ENCODE measurements at places on chromosomes 3 and 15.

DNA sequence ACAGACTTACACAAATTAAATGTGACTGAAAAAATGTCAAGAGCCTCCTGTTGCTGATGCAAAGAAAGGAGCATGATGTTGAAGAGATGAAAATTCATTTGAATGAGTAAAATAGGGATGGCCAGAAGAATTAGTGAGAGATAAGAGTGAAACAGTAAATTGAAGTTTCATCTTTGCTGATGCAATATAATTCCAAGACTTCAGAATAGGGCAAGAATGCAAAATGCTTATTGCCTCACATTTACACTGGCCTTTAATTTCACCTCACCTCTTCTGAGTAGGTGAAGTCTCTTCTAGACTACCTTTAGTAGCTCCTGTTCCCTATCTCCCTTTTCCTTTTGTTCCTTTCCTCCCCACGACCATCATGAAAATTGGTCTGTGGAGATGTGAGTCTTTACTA lies 15.3 kb upstream of the MAPK6 start:
- no peak for DNase-seq

DNA sequence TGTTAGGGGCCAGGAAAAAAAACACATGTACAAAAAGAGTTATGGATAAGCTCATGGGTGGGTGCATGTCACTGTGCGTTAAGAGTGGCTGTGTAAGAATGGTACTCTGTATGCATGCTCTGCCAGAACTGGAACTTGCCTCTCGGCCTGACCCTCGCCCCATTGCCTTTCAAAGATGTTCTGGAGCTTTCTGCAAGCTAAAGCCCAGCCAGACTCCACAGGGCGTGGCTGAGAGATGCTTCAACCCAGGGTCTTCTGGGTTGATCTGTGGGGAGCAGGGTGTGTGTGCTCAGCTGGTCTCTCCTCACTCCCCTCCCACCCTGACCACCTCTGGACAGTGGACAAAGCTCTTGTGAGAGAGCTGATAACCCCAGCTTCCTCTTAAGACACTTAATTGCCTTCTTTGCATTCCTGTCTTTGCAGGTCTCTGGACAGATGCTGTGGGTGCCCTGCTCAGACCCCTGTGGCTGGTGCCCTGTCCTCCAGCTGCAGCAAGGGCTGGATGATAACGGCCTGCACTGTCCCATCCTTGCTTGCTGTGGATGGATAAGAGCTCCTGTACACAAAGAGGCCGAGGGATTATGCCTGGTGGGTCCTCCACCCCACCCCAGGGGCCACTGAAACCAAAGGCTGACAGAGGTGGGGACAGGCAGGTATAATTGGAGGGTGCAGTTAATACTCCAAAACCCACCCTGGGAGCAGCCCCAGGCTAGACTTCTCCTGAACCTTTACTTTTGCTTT lies 28.7 kb downstream of the ALDH1L1 start:
- DNase-seq = no peak

- no peak for DNase-seq
Measured at GRCh38 chr15:37246856-37247255, 146.5 kb upstream of the MEIS2 start.

- no peak for DNase-seq
Measured at GRCh38 chr3:41601404-41601987, 360.4 kb downstream of the ULK4 start.

DNA sequence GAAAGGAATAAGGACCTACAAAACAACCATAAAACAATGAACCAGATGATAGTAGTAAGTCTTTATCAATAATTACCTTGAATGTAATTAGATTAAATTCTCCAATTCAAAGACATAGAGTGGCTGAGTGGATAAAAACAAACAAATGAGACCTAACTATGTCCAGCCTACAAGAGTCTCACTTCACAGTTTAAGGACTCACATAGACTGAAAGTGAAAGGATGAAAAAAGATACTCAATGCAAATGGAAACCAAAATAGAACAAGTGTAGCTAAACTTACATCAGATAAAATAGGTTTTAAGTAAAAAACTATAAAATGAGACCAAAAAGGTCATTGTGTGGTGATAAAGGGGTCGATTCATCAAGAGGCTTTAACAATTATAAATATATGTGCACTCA lies 21.9 kb upstream of the NR1I2 start:
- no peak for DNase-seq

DNA sequence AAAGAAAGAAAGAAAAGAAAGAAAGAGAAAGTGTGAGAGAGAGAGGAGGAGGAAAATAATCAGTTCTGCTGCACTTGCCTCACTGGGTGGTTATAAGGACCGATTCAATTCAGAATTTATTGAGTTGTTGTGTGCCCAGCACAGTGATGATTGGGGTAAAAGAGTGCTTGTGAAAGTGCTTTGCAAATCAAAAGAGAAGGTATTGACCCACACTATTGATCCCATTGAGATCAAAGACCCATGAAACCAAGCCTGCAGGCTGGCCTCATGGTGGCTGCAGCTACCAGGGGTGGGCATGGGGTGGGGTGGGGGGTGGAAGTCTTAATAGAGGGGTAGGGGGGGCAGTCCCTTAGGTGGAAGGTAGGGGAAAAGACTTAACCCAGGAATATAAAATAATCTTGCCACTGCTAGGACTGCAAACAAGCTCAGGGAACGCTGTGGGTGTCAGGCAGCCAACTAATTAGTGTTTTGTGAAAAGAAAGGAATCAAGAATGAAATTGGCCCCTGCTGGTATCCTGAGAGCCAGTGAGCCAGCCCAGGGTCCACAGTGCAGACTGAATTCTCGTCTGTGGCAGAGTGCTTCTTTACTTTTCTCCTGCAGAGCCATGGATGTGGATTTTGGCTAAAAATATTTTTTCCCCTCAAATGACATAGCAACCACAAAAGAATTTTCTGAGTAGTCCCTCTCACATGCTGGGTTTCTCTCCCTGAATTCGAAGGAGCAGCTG lies 34.2 kb downstream of the CLEC3B start:
- no peak for DNase-seq

GRCh38 chr15:44656913-44657312 lies 6.5 kb downstream of the SPG11 start:
- no peak for DNase-seq

GRCh38 chr15:48596841-48597240 lies 48.7 kb downstream of the FBN1 start:
- DNase-seq = no peak

- no peak for DNase-seq
Measured at GRCh38 chr3:75224412-75224811, 439.7 kb upstream of the FRG2C start.

DNA sequence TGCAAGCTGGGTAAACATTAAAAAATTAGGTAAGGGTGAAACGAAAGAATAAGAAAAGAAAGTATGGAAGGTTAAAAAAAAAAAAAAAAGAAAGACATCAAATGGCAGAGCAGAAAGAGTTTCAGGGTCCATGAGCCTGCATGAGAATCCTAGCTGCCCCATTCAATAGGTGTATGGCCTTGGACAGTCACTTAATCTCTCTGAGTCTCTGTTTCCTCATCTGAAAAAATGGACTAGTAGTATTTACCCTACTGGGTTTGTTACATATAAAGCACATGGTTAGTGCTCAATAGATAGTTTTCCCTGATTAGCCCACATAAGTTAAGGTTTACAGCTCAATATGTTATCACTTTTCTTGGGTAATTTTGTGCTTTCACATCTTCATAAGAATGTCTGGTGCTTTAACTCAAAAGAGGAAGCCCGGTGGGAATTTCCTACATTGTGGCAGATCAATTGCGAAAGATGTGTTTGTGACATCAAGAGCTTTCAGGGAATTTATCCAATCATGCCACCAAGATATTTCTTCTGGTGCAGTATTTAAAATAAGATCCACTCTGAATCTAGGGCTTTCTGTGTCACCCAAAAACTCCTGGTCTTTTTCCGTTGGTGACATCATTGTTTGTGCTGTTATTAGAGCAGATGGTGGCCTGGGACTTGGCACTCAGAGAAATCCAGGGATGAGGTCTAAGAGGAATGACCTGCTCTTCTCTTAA lies 57.2 kb upstream of the UBE2E1 start:
- no peak for DNase-seq

- no peak for DNase-seq
Measured at GRCh38 chr15:90099868-90100831, 2.1 kb downstream of the IDH2 start.

DNA sequence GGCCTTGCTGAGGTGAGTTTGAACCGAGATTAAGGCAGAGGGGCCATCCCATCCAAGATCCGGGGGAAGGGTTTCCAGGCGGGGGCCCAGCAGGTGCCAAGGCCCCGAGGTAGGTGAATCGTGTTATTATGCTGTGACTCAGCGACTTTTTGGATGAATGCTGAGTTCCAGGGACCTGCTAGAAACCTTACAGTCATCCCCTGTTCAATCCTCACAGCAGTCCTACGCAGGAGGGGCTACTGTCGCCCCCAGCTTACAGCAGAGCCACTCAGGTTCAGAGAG lies 40.9 kb downstream of the DNAJB8 start:
- DNase-seq = no peak

All from GM12892 (cell line).